ENCODE measurements at places on chromosomes 13 and 19. TPM values are rescaled to one million over a fixed set of nuclear protein-coding genes. Genes with fewer than 3 reads are reported as not detected.

The ZNF491 gene
- total RNA-seq, result 0.51 TPM

The ADGRE3 gene
- not detected for total RNA-seq

The IGSF23 gene
- not detected for total RNA-seq

The HCN2 gene
- 0.33 TPM for total RNA-seq

The YJEFN3 gene
- 4.1 TPM for total RNA-seq

The CKAP2 gene
- total RNA-seq, result 34.3 TPM

The S1PR2 gene
- 15.3 TPM for total RNA-seq

The PABPC3 gene
- total RNA-seq, result 0.48 TPM

The DENND1C gene
- total RNA-seq, result not detected

The TLE6 gene
- total RNA-seq, result 1.6 TPM

The ATP12A gene
- 0.17 TPM for total RNA-seq

All from mammary epithelial cell (primary cell).